ENCODE measurements at places on chromosomes 11 and 22.

- DNase-seq: no peak
Observed at GRCh38 chr11:71120471-71120896, 131.9 kb downstream of the SHANK2 start.

- DNase-seq: no peak
Observed at GRCh38 chr11:96197801-96198701, 144.9 kb downstream of the MAML2 start.

GRCh38 chr11:79440571-79441460 is at the start of gene TENM4:
Gene TENM4 (minus strand): TSS chr11:79441030. CDS start chr11:79069944, 371,086 bp downstream.
- DNase-seq: no peak

- no peak for DNase-seq
Observed at GRCh38 chr11:6570691-6571427, 32.6 kb downstream of the RRP8 start.

GRCh38 chr11:134942681-134943080 is 530.6 kb upstream of the B3GAT1 start:
- DNase-seq: no peak

- DNase-seq: no peak
Observed at GRCh38 chr11:6813656-6814055, 14.2 kb upstream of the OR6A2 start.

- DNase-seq: peak; percentile 70
Observed at GRCh38 chr11:73141309-73142127, 600 bp downstream of the FCHSD2 start.

DNA sequence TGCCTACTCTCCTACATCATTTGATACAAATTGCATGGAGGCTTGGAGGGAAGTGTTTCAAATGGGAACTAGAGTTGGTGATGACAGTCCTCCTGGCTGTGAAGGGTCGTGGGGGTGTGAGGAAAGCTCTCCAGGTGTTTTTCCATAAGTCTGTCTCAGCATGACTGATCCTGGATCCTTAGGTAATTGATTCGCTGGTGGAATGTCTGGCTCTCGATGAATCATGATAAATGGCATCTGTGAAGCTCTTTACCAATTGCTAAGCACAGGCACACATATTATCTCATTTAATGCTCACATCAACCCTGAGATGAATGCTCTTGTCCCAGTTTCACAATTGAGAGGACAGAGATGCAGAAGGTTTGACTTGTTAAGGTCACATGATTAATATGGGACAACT is 107.5 kb downstream of the PKNOX2 start:
- no peak for DNase-seq

DNA sequence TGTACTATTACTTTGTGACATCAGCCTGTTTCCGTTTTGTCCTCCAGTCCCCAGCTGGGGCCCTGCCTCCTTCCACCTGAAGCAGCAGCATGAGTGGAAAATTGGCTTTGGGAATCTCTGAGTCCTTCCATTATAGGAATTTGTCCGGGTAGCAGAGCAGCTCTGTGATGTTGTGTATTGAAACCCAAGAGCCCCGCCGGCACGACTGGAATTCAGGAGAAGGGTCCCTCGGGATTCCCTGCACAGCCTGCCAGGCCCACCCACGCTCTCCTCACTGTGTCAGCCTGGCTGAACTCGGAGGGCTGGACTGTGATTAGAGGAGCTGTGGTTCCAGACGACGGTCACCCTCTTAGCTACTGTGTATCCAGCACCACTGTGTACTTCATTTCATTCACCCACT is 18.8 kb upstream of the TSPAN18 start:
- DNase-seq: no peak

DNA sequence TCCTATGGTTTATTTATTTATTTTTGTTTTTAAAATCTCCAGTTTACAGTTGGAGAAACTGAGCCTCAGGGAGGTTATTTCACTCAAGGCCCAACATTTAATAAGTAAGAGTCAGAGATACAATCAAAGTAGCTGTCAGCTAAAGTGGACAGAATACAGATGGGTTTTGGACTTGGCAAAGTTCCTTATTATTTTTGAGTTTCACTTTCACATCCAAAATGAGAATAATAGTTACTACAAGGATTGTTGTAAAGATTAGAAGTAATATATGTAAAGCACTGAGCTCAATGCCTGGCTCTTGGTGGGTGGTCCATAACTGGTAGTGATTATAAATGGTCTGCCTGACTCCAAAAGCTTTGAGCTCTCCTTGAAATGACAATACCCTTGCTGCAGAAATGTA is 87.5 kb upstream of the SESN3 start:
- no peak for DNase-seq

- no peak for DNase-seq
Observed at GRCh38 chr11:102197670-102198139, 87.5 kb downstream of the YAP1 start.

DNA sequence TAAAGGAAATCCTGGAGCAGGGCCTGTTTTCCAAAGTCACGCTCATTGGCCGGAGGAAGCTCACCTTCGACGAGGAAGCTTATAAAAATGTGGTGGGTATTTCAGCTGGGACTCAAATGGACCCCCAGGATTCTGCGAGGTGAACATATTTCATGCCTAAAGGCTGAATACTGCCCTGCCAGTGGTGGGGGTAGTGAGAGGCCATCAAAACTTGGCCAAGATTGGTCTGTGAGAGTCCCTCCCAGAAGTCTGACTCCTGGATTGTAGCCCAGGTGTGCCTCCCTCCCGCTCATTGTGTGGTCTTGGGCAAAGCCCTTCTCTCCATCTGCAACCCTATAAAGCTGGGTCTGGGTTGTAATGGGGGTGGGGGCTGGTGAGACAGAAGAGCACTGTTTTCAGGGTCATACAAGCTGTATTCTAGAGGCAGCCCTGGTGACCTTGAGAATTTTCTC is 853 bp downstream of the HTATIP2 start:
- DNase-seq: no peak

Measured in stimulated activated CD8-positive, alpha-beta memory T cell treated with anti-CD3 and anti-CD28 coated beads, Interleukin-4, amount 100 ng/mL, for 48 hours (primary cell).